ENCODE measurements at places on chromosomes 2 and 18. TPM values are rescaled to one million over a fixed set of nuclear protein-coding genes. Genes with fewer than 3 reads are reported as not detected.

The HJURP gene
- total RNA-seq = 1.5 TPM

The CNGA3 gene
- 0.17 TPM for total RNA-seq

The CYS1 gene
- total RNA-seq = 7.3 TPM

The PSMA8 gene
- total RNA-seq = not detected

The POTEF gene
- not detected for total RNA-seq

The SLC5A7 gene
- not detected for total RNA-seq

The IL1RL1 gene
- 0.33 TPM for total RNA-seq

The TACR1 gene
- total RNA-seq = not detected

The CPO gene
- 0.17 TPM for total RNA-seq

The NEB gene
- 0.17 TPM for total RNA-seq

The SERPINB12 gene
- not detected for total RNA-seq

The TNS1 gene
- total RNA-seq = 114 TPM

The LCT gene
- under 0.01 TPM for total RNA-seq

The WDR35 gene
- 20.4 TPM for total RNA-seq

The MAP4K4 gene
- 206 TPM for total RNA-seq

The LRP1B gene
- total RNA-seq = not detected

The PLGLB1 gene
- total RNA-seq = 1.5 TPM

The HTR2B gene
- total RNA-seq = 9.8 TPM

The RIT2 gene
- total RNA-seq = not detected
